ENCODE measurements at places on chromosomes 2 and 18.

GRCh38 chr2:184877909-184878308, 279.6 kb downstream of the ZNF804A start:
- DNase-seq: no peak

DNA sequence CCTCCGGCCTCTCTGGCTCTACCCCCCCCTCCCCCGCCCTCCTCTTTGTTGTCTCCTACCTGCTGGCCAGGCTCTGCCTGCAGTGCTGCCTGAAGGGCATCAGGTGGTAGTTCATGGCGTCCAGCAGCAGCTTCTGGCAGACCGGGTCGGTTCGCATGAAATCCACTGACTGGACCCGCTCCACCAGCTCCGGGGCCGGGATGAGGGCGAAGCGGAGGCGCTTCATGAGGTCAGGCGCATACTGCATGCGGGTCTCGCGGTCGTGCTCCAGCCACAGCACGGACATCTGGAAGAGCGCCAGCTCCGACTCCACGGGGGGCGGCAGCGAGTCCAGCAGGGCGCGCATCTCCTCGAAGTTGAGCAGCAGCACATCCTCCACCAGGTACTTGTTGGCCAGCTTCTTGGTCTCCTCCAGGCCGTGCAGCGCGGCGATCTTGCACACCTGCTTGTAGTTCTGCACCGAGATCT, 3.2 kb downstream of the KLHL14 start:
- no peak for DNase-seq

DNA sequence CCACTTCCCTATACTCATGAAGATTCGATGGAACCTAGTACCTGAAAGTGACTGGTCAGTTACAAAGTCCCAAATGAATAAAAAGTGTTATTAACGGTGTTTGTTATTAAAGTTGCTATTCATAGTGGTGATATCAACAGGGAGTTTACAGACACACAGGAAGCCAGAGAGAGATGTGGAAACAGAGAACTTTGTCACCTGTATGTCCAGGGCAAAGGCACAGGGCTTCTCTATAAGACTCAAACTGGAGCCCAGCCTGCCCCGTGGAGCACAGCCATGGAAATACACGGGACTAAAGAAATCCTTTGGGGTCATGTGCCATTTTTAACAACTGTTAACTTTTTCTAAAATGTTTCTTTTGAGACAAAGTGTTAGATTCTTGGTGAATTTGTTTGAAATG, 68.5 kb downstream of the KLF7 start:
- no peak for DNase-seq

GRCh38 chr2:173572848-173573247, 218.2 kb downstream of the CDCA7 start:
- no peak for DNase-seq

DNA sequence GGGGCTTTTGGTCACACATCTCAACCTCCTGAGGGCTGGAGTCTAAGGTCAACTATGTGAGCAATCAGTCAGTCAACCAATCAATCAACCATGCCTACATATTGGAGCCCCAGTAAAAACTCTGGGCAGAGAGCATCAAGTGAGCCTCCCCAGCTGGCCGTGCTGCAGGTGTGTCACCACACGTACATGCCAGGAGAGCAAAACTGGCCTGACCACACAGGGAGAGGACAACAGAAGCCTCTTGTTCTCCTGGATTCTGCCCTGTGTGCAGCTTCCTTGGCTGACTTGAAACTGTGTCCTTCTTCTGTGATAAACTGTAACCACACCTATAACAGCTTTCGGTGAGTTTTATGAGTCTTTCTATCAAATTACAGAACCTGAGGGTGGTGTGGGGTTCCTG, 25.9 kb downstream of the GPR35 start:
- DNase-seq: no peak

DNA sequence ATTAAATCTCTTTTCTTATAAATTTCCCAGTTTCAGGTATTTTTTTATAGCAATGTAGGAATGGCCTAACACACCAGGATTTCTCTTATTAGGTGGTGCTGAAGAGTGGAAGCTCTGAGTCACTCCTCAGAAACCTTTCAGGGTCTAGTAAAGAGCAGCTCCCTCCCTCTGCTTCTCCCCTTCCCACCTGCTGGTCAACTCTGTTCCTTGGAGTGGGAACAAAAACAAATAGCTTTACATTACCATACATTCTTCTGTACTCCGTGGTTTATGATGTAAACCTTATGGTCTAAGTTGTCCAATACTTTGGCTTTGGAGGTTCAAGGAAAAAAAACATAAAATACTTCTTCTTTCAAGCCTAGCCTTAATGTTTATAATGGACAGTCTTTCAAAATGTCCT, 2.7 kb upstream of the IL1R1 start:
- DNase-seq: no peak

DNA sequence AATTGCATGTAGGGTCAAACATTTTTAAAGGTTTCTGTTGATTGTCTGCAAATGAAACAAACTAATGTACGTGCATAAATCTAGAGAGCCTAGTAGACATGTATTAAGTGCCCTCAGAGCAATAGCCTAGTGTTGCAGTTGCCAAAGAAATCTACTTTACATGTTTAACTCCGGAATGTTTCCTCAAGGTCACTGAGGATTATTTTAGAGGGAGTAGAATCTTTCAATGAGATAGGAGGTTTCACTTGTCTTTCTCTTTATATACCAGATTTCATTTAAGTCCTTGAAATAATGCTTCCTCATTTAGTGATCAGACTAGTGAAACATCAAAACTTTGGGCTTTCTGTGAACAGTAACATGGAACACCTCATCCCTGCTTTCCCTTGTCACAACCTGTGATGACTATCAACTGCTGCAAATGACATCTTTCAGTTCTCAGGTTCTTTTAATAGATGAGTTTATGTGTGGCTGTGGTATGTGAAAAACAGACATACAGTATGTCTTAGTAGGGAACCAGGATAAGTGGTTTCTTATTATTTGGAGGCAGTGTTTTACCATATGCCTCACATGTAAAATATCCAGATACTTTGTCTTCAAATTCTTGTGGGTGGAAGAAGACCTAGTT, 5.5 kb downstream of the UBE2E3 start:
- DNase-seq: no peak

- no peak for DNase-seq
Measured at GRCh38 chr2:218777276-218777990, 4.5 kb upstream of the CYP27A1 start.

DNA sequence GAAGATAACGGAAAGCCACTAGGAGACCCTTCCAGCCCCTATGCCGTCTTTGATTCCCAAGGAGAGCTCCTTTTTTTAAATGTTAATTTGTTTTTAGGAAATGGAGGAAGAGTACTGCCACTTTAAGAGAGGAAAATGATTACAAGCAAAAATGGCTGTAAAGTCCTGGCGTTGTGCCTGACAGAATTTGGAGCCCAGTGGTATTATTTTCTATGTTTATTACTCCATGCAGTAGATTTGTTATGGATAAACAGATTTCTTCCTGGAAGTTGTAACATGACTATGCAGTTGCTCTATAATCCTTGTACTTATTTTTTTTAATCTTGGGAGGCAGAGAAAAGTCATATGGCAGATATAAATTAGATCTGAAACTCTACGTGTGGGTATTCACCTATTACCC, 141.3 kb downstream of the GBX2 start:
- no peak for DNase-seq

Measured in stimulated activated CD4-positive, alpha-beta T cell treated with anti-CD3 and anti-CD28 coated beads, Interleukin-4, amount 100 ng/mL, for 24 hours (primary cell).